Left cardiac atrium (tissue), 4 donors: ENCODE measurements at places on chromosomes 4 and X.

- no peak for DNase-seq
Measured at GRCh38 chr4:135833529-135833928, 1631.9 kb upstream of the PABPC4L start.

- no peak for DNase-seq
Measured at GRCh38 chr4:77931452-77932135, 69.0 kb downstream of the MRPL1 start.

- DNase-seq = no peak
Measured at GRCh38 chr4:75036046-75036830, 103.3 kb downstream of the PARM1 start.

GRCh38 chr4:37895271-37895670 is 4.4 kb downstream of the TBC1D1 start:
- no peak for DNase-seq

DNA sequence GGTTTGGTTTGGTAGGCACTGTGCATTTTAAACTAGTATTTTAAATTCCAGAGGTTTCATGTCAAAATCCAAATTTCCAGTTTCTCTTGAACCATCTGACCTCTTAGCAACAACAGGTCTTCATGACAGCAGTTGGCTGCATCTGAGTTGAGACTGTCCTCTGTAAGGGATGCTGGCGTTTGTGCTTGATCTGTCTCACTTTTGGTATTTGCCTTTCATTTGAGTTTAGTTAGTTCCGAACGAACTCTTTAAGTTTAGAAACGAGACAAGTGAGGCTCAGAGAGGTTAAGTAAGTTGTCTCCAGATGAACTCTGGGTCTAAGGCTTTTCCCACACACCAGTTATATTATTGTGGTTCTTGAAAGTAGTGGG is 29.1 kb downstream of the SPARCL1 start:
- DNase-seq = no peak

- no peak for DNase-seq
Measured at GRCh38 chr4:149534779-149535178, 280.9 kb downstream of the IQCM start.

- no peak for DNase-seq
Measured at GRCh38 chr4:2835978-2836377, 7.7 kb upstream of the ADD1 start.

DNA sequence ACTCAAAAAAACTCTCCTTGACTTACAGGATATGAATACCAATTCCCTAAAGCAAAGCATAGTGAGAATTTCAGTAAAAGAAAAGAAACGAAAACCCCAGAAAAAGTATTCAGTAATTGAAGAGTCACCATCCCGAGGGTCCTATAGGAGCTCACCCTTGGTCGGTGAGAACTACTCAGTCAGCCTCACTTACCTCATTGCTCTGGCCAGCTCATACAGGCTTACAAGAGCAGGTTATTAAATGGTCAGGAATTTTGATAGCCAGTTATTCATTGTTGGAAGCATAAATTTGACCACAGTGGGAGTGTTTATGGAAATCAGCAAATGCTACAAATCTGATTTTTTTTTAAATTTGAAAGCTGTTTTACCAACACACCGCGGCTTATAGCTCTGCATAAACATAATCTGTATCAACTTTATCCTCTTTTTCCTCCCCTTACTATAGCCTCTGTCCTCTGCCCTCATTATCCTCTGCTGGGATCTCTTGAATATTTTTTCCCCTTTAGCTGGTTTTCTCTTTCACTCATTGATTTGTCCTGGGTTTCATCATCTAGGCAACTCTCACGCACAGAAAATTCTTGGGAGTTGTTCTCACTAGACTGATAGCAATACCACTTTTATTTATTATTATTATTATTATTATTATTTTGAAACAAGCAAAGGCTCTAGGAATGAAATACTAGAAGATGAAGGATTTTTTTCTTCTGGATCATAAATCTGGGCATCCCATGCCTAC is 11.0 kb upstream of the CXCL2 start:
- DNase-seq = no peak

GRCh38 chr4:126850286-126850685 is 782.5 kb upstream of the INTU start:
- no peak for DNase-seq

- no peak for DNase-seq
Measured at GRCh38 chr4:144357975-144358374, 217.5 kb upstream of the GYPA start.

- DNase-seq = no peak
Measured at GRCh38 chrX:139766545-139766983, 58.6 kb upstream of the MCF2 start.

GRCh38 chr4:5941601-5942000 is 48.7 kb upstream of the CRMP1 start:
- no peak for DNase-seq
